ENCODE measurements at places on chromosomes 6 and 20.

DNA sequence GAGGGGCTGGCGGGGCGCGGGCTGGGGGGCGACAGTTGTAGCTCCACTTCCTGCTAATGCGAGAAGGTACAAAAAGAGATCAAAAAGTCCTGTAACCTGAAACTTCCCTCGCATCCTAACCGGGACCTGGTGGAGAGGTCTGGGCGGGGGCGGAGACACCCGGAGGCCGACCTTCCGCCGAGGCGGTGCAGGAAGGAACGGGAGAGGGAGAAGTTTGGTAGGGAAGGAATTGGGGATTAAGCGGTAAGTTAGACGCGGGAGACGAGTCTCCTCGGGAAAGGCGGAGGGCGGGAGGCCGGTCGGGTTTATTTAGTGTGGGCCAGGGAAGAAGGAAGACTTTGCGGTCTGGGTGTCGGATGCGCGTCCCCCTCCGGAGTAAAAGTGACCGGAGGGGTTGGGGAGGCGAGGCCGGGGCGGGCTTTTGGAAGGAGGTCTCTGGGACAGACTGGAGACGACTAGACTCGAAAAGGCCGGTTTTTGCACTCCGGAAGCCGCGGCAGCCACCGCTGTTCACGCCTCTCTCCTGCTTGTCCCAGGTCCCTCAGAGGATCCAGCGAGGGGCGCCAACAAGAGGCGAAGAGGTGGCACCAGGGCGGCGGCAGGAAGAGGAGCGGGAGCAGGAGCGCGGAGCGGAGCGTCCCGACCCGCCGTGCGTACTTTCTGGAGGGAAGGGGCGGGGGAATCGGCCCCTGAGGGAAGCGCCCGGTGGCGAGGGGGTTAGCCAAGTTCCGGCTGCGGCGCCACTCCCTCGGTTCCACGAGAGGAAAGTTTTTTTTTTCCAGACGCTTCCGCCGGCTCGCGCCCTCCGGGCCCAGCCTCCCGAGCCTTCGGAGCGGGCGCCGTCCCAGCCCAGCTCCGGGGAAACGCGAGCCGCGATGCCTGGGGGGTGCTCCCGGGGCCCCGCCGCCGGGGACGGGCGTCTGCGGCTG, 734 bp downstream of the TPBG start:
- peak; percentile 64 for DNase-seq

GRCh38 chr20:63553933-63554290, at the start of gene FNDC11:
FNDC11 (plus strand) TSS chr20:63554159; CDS start chr20:63555664, 1,505 bp downstream.
- DNase-seq: peak; percentile 55

DNA sequence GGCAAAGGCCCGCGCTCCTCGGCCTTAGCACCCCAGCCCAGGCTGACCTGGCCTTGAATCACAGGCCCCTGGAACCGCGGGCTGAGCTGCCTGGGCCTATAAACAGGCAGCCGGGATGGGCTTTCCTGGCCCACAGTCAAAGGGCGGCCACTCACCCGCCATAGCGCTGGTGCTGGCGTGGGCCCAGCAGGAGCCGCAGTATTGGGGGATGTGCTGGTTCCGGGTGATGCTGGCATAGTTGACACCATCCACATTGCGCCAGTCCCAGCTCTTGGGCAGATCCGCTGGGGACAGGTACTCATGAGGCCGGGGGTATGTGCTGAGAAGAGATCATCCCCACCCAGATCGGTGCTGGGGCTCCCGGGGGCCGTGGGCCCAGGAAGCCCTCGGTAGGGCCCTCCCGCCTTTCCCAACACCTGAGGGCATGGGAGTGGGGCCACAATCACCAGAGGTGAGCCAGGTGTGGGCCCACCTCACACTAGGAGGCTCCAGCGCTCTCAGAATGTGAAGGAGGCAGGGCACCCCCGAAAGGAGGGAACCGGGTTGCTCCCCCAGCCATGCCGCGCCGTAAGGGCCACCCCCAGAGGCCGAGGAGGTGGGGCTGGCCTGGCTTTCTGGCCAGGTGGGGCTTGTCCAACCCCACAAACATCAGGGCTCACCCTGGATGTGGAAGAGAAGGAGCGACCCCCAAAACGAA, 739 bp downstream of the CTSZ start:
- DNase-seq: no peak

DNA sequence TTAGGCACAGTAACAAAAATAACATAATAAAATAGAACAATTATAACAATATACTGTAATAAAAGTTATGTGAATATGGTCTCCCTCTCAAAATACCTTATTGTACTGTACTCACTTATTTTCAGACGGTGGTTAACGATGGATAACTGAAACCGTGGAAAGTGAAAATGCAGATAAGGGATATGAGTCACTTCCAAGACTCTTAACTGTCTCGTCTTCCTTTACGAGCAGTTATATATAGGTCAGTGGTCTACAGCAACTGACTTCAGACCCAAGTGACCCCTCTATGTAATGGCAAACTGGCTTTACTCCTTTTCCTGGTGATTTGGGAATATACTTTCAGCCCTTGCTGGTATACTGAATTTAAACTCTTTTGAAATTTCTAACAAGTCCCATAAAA, 261.4 kb downstream of the SLC35F1 start:
- no peak for DNase-seq

DNA sequence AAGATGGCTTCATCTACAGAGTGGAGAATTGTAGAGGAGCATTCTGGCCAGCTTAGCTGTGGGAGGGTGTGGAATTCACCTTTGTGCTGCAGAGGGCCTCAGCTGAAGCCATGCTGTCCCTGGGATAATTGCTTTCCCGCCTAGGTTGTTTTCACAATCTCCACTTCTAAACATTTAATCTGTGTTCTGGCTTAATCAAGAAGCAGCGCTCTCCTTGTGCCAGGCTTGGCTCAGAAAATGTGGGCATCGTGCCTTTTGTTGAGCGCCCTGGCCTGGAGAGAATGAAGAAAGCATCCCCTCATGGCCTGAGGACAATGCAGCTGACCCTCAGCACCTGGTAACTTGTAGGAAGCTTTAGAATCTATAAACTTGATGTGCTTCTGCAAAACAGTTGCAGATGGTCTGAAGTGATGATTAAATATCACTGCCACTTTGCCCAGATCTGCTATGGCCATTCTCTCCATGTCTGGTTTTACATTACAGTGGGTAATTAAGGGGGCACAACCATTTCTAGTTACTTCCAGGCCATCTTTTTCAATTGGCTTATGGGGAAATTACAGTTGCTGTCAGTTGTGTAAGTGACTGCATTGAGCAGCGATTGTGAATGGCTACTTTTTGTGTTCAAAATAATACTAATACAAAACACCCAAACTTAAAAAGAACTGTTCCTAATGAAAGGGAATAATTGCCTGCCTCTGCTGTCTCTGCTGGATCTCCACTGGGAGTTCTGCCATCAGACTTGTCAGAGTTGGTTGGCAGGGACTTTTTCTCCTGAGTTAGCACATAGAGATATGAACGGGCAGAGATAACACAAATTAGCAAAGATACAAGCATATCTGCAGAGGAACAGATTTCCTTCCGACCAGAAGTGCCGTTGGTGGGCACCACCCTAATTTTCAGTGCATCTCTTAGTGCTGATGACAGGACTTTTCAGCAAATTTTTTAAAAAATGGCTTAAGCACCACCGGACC, 18.4 kb downstream of the CTNNBL1 start:
- DNase-seq: no peak

GRCh38 chr6:41097467-41098090, 24.8 kb downstream of the NFYA start:
- DNase-seq: no peak

GRCh38 chr6:11323666-11324452, 91.4 kb upstream of the NEDD9 start:
- DNase-seq: no peak

- no peak for DNase-seq
Observed at GRCh38 chr6:29294499-29294914, 7.0 kb upstream of the OR14J1 start.

DNA sequence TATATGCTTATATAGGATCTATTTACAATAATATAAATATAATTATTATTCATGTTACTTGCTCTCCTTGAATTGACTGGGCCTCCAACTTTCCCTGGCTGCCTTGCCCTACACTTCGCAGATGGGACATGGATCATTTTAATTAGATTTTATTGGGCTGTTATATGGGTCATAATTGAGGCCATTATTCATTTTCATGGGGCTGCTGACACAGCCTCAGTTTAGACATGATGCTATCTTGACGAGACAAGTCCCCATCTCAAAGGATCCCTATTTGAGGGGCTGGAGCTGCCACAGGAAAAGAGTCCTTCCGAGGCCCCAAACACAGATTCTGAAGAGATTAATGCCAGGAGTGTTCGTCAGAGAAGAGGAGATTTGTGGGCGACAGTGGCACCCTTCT, 170.4 kb downstream of the DHX35 start:
- DNase-seq: no peak

GRCh38 chr6:21591446-21591845, 2.1 kb upstream of the SOX4 start:
- no peak for DNase-seq

DNA sequence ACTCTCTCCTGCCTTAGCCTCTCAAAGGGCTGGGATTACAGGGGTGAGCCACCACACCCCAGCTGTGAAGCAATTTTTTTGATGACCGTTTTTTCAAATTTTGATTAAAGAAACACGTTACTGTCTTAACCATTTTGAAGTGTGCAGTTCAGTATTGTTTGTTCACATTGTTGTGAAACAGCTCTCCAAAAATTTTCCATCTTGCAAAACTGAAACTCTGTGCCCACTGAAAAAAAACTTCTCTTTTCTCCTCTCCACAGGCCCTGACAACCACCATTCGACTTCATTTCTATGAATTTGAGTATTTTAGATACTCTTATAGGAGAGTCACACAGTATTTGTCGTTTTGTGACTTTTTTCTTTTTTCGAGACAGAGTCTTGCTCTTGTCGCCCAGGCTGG, 53.9 kb downstream of the ECT2L start:
- no peak for DNase-seq

GRCh38 chr6:21885532-21886114, 292.1 kb downstream of the SOX4 start:
- no peak for DNase-seq

GRCh38 chr6:44257753-44258324, 511 bp upstream of the SLC35B2 start:
- no peak for DNase-seq

DNA sequence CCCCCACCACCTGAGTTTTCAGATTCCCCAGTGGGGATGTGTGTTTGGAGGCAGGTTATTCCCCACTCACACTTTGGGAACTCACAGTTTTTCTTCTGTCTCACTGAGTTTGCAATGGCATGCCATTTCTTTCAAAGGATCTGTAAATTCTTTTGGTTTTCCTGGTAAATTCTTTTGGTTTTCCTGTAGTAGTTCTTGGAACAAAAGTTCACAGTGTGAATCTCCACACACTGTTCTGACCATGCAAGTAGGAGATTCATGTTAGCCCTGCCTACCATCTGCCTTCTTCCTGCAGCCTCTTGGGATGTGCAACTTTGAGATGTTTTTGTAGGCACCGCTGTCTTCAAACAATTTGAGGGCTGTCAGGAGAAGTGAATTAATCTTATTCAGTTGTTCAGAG, 165.6 kb upstream of the OGFRL1 start:
- no peak for DNase-seq

- DNase-seq: no peak
Observed at GRCh38 chr6:15876406-15876805, 213.6 kb upstream of the DTNBP1 start.

All from NCI-H345 (cell line).